ENCODE measurements at places on chromosomes 1 and 21.
A peak's percentile ranks its signal among the peaks of the same experiment; 100 is the strongest.

GRCh38 chr1:27331426-27331825 is 9.5 kb downstream of the TMEM222 start:
- DNase-seq, result no peak

GRCh38 chr1:4346131-4346530 is 308.3 kb upstream of the AJAP1 start:
- no peak for DNase-seq

DNA sequence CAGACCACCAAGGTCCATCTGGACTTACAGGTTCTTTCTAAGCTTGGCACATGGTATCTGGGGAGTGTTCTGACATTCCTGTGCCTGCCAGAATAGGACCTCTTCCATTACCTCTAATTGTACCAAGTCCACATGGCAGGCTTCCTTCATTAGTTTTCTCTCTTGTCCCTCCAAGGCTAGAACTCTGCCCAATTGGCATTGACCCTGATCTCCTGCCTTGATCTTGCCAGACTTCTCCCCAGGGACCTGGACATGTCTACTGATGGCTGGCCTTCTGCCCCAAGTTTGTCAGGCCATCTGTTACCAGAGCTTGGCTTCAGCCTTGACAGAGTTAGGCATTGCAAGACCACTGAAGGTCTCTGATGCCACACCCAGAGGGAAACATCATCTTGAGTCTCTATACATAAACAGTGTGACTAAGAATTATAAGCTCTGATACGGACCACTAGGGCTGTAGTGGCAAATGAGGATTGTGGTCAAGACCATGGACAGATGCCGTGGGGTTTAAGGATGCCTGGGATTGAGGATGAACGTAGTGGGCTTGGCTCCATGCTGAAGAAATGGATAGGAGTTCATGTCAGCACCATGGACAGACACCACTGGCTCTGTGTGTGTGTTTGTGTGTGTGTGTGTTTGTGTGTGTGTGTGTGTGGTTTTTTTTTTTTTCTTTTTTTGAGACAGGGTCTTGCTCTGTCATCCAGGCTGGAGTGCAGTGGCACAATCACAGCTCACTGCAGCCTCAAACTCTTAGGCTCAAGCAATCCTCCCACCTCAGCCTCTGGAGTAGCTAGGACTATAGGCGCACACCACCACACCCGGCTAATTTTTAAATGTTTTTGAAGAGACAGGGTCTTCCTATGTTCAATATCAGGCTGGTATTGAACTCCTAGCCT is 19.5 kb upstream of the PSMB2 start:
- DNase-seq, result peak; percentile 39

DNA sequence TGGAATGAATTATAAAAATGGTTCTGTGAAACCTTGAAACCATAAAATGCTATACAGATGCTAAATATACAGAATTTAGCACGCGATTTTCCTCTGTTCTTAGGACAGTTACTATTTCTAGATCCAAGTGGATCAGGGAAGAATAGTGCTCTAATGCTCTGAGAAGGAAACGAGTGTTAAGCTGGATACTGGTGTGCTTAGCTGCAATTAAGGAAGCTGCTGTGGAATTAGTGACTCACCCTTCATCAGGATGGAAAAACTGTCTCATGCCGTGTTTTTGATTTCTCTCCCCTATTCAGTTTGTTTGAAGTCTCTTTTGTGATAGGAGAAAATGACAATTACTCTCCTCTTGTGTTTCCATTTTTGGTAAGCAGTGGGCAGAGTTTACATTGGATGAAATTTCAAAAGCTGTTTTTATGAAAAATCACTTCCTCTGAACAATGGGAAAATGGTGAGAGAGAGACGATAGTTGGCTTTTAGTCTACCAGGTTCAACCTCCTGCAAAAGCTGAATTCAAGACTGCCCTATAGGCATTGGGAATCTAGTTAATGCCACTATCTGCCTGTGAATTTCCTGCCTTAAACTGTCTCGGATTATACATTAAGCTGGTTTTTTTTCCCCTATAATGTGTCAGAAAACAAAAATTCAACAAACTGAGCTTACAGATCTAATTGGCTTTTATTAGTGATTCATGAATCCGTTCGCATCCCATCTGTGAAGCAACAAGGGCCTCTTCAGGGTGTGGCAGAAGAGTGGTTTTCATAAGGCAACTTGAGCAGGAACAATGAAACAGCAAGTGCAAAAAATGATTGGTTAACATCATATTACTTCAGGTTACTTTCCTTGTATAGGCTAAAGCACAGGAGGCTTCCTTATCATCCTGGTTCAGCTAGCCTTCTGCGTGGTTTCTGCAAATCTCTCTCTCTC is 179.8 kb downstream of the ST6GALNAC3 start:
- DNase-seq, result no peak

GRCh38 chr1:89863165-89863830 is 42.5 kb downstream of the LRRC8D start:
- DNase-seq, result no peak

- no peak for DNase-seq
Observed at GRCh38 chr1:189681252-189681919, 796.3 kb downstream of the BRINP3 start.

- no peak for DNase-seq
Observed at GRCh38 chr1:59695252-59695651, 119.5 kb upstream of the HOOK1 start.

GRCh38 chr21:33268393-33268736 is 2.2 kb downstream of the IL10RB start:
- peak; percentile 23 for DNase-seq

- no peak for DNase-seq
Observed at GRCh38 chr1:31661856-31662255, 17.2 kb upstream of the PEF1 start.

- DNase-seq, result no peak
Observed at GRCh38 chr1:24190983-24191461, 3.9 kb upstream of the IFNLR1 start.

DNA sequence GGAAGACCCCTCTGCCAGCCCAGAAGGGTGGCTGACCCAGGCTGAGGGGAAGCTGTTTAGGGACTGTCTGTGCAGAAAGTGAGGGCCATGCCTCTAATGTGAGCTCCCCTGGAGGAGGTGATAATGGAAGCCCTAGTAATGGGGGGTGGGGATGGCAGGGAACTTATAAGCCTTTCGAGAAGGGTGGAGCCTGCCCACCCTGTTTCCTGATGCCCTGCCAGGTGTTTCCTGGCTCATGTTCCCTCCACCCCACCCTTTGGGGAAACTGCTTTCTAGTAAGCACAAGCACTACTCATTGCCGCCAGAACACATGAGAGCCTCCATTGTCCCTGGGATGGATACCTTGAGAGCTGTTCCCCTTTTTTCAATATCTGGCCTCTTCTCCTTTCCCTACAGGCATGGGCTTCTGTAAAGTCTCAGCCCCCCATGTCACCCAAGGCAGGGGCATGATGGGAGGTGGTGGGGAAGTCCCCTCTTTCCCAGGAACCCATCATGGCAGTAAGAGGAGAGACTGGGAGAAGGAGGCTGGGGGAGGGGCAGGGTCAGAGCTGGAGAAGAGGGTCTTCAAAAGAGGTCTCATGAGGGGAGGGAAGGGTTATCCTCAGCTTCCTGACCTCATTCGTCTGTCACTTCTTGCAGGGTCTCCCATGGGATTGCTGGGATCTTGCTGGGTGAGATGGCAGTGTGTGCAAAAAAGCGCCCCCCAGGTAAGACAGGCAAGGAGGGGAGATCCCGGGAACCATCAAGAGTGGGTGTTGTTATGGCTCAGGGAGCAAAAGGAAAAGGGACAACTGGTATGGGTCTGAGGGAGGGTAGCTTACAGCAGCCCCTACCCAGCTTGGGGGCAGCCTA is 2.4 kb downstream of the ATP8B2 start:
- no peak for DNase-seq

DNA sequence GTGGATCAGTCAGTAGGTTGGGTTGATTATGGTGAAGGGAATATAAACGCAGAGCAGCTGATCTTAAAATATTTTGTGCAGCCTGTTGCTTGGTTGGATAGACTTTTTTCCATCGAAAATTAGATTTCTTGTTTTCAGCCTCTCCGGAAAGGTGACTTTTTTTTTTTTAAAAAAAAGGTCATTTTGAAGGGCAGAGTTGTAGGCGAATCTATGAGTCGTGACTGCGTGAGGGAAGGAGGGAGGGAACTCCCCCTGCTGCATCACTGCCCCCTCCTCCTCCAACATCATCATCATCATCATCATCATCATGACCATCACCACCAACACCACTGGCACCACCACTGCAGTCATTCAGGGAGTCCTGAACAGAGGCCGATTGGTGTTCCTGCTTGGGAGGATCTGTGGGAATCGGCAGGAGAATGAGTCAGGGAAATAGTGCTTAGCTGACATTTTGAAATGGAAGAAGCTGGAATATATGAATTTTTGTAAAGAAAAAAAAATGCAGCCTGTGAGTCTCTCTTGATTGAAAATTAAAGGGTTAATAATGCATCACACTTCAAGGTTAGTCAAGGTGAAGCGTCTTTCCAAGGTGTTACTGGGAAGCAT is 1.2 kb downstream of the ATP1B1 start:
- peak; percentile 61 for DNase-seq

Data from small intestine (tissue), 16 donors.